Stimulated activated CD8-positive, alpha-beta memory T cell treated with anti-CD3 and anti-CD28 coated beads, Interleukin-7, amount 100 ng/mL, for 4 hours (primary cell): ENCODE measurements at places on chromosomes 5 and 9.

DNA sequence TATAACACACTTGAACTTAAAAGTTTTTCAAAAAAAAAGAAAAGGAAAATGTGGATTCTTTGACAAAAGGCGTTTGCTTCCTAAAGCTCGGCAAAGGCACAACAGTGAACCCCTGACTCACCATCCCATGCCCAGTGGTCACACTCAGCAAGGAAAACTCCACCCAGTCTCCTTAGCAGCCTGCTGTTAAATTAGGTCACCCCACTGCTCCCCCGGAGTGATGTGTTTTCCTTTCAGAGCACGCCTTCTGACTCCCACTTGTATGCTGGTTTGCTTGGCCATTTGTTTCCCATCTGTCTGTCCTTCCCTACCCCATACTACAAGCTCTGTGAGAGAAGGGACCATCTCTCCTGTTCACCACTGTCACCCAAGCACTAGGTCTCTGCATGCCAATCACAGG is 23.8 kb downstream of the RETREG1 start:
- DNase-seq, result no peak

GRCh38 chr5:86679949-86680348 is 62.2 kb downstream of the COX7C start:
- no peak for DNase-seq

DNA sequence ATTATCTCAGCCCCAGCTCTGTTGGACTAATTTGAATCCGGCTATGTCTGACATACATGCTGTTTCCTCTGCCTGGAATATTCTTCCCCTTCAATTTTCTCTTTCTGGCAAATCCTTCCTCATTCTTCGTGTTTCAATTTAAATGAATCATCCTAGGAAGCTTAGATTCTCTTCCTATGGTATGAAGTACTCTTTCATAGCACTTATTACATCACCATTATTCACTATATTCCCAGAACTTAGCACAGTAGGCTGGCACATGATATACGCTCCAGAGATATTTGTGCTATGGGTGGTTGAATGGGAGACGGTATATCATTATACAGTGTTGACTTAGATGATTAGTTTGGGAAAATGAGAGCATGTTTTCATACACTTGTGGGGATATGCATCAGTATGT is 91.0 kb upstream of the JAK2 start:
- no peak for DNase-seq

DNA sequence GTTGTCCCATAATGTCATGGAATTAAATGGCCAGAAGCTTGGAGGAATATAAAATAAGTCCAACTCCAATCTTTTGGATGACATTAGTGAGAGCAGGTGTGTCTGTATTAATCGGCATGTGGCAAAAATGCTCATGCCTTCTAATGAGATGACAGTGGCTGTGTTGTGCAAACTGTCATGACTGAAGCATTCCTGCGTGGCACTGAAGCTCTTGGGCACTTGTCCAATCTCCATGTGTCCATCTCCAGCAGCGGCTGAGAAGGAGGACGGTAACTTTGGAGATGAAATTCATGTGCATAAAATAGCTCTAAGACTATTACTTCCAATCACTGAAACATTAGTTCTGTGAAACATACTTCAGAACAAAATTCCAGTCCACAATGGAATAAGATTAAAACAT is 697.5 kb upstream of the GRAMD2B start:
- DNase-seq, result no peak

DNA sequence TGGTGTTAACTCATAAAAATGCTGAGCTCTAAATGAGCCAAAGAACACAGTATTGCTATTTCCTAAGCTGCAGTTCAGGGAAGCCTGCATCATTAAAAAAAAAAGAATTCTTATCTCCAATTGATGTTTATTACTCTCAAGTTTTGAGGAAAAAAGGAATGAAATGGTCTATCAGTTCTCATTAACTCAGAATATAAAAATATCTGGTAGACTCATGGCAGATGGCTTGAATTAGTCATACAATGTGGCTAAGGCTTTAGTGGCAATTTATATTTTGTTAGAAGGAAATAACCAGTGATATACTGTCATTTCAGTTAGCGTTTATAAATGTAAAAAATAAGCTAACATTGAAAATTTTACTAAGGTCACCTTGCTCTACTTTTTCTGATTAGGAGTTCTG is 1403.4 kb upstream of the C9orf72 start:
- DNase-seq, result no peak

GRCh38 chr9:76615177-76615603 is 149.0 kb upstream of the PCA3 start:
- no peak for DNase-seq

GRCh38 chr9:107242073-107243030 is 40.7 kb upstream of the RAD23B start:
- no peak for DNase-seq

DNA sequence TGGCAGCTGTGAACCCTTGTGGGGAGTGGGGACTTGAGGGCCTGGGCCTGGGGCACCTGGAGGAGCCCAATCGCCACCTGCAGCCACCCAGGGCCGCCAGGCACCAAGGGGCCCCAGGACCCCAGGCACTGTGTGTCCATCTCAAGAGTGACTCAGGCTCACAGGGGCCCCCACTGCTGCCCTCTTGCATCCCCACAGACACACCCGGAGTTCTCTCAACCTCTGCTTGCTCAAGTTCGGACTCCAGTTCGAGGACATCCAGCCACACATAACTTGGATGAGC is 51.9 kb downstream of the MRPL36 start:
- no peak for DNase-seq

DNA sequence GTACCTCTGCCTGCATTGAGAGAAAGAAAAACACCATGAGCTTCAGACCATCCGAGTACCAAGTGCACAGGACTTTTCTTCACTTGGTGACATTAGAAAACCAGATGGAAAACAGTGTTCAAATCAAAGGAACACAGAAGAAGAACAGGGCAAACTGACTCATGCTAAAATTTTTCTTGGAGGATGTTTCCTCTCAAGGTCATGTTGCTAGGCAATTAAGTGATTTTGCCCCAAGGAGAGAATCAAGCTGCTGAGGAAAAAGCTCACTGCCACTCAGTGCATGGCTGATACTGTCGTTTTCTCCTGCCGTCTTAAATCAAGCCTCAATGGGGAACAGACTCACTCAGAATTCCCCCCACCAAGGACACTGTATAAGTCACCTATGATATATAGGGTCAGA is 57.9 kb upstream of the SIMC1 start:
- no peak for DNase-seq

DNA sequence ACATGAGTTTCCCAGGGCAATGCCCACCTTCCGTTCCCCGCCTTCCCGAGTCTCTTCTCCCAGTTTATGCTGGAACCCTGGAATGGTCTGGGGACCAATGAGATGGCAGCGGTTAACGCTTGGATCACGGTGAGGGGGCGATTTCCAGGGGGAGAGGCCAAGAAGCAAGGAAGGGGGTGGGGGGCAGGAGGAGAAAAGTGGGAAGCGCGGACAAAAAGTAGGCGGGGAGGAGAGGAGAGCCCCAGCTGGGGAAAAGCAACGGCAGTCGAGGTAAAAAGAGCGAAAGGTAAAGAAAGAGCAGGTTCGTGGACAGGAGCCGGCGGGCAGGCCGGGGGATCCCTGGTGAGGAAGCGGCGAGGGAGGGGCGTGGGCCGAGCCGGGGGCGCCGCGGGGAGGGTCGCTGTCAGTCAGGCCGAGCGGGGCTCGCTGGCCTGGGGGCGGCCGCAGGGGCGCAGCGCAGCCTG is 508 bp upstream of the SNCAIP start:
- DNase-seq, result no peak
